ENCODE measurements at places on chromosomes 1 and 21.

GRCh38 chr1:39898648-39899603 lies 2.8 kb downstream of the MYCL start:
- peak; percentile 83 for DNase-seq

- DNase-seq = no peak
Measured at GRCh38 chr1:27999055-27999454, 39.3 kb downstream of the XKR8 start.

GRCh38 chr21:45519182-45519581 lies 23.1 kb downstream of the SLC19A1 start:
- DNase-seq = no peak

GRCh38 chr1:214044438-214045214 lies 56.9 kb downstream of the PROX1 start:
- DNase-seq = no peak

GRCh38 chr1:19644395-19644680 lies 227 bp downstream of the NBL1 start:
- no peak for DNase-seq

- no peak for DNase-seq
Measured at GRCh38 chr1:201088395-201088794, 23.8 kb downstream of the CACNA1S start.

GRCh38 chr1:242579528-242580235 lies 55.2 kb upstream of the PLD5 start:
- no peak for DNase-seq

DNA sequence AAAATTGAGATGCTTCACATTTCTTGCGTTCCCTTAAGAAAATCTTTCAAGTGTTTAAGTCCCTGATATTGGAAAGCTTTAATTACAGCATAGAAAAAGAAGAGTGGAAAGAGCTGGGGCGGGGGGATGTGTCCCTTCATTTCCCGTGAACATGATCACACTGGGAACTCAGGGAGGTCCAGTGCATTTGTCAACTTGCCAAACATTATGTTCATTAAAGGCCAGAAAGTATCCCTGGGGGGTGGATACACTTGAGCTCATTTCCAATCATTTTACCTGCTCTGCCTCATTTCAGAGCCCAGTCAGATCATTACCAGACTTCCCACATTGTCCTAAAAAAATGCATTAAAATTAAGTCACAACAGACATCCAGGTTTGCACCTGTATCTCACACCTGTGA lies 123.6 kb upstream of the KCNJ15 start:
- no peak for DNase-seq

DNA sequence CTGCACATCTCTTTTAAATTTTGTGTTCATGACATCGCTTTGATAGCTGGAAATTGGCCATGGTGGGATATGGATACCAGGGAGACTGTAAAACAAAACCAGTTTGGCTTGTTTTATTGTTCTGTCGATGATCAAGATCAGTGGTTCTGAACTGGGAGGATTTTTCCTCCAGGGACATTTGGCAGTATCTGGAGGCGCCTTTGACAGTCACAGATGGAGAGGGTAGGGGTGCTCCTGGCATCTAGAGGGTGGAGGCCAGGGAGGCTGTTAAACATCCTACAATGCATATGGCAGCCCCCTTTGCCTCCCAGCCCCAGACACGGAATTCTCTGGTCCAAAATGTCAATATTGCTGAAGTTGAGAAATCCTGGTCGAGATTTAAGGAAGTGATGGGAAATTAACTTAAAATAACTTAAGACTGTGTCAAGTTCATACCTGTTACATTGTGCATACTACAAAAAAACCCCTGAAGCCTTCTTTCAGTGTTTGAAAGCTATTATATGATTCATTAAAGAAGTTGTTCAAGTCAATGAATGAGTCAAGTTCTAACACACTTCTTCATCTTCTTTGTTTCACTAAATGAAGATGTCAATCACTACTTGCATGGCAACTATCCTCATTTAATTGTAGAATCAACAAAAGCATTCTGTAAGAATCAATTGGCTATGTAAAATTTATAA lies 150.9 kb downstream of the KCNJ6 start:
- no peak for DNase-seq

DNA sequence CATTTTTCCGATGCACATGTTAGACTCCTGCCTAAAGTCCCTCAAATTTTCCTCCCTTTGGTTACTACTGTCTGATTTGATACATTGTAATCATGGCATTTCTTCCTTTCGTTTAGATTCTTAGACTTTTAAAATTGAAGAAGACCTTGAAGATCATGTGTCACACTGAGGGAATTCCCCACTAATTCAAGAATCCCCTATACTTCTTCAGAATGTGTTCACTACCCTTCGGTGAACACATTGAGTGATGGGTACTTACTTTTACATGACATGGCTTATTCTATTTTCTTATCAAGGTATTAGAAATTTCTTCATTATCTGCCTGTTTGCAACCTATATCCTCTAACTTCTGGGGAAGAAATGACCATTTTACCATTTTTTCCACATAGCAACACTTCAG lies 85.9 kb downstream of the LHX8 start:
- no peak for DNase-seq

GRCh38 chr1:157326173-157326859 lies 188.1 kb upstream of the ETV3 start:
- DNase-seq = no peak

DNA sequence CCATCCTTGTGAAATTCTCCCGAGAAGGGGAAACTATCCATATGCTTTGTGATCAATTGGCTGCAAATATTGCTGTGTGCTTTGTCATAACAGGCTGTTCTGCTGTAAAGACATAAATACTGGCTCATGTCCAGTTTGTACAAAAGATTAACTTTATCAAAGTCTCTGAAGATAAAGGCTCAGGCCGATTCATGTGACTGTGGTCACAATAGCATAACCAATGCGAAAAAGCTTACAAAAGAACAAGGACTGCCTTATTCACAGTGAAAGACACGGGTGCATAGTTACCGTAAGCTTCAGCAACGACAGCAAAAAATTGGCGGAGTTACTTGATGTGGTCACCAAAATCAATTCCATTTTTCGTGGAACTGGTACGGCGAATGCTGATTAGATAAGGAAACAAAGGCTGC lies 173.6 kb upstream of the CHRM3 start:
- DNase-seq = no peak

- no peak for DNase-seq
Measured at GRCh38 chr1:29119121-29119929, 4.4 kb downstream of the TMEM200B start.

GRCh38 chr21:39601187-39601928 lies 11.4 kb upstream of the B3GALT5 start:
- no peak for DNase-seq

GRCh38 chr1:36329817-36330216 lies 6.4 kb upstream of the EVA1B start:
- DNase-seq = no peak

DNA sequence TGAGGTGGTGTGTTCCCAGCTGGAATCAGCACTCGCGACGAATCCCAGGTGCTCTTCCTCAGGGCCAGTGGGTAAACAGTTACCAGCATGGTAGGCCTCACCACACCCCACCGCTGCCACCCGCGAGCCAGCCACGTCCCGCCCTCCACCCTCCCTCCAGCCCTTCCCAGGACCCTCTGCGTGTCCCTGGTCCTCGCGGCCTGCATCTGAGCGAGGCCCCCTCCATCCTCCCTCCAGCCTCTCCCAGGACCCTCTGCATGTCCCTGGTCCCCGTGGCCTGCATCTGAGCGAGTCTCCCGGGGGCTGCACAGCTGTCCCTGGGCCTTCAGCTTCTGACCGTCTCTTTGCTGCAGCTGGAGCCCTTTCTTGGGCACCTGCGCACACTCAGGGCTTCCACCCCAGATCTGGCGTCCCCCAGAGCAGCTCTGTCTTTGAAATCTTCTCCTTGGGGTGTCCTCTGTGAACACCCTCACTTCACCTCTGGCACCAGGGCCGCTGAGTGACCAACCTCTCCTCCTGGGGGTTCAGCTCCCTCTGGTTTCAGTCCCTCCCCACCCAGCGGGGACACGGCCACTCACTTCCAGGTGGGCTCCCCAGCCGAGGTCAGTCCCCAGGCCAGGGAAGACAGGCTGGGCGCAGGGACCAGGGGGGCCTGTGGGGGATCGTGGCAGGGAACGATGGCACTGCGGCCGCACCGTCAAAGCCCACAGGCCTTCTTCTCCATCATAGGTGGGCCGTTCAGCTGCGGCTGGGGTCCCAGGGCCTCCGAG lies 57.8 kb upstream of the COL6A2 start:
- DNase-seq = no peak

DNA sequence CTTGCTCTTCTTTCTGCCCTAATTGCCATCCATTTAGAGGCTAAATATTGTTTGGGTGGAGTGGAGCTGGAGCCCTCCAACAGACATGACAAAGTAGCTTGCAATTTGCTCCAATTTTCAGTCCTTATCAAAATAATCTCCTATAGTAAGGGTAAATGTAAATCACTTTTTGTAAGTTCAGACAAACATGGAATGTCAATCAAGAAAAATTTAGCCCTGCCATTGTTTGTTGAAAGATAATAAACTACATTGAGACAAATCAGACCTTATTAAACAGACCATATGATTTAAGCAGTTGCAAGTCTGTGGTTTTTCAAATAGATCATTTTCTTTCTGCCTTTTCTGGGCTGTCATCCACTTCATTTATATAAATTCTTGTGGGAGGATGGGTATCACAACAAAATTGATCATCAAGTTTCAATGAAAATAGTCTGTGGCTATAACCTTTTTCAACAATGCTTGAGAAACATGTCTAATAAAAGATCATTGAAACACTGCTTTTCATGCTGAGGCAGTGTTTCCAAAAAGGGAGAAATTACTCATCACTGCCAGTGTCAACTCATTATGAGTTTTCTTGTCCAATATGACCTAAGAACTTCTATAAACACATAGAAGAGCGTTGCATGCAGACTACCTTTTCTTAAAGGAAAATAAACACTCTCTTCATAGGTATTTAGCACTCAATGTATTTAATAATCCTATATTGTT lies 1152.0 kb upstream of the B3GALT2 start:
- DNase-seq = no peak

Data from D721Med (cell line).